ENCODE measurements at places on chromosomes 6 and 20.

GRCh38 chr20:35018590-35019371 lies 63.1 kb downstream of the MYH7B start:
- DNase-seq = no peak

DNA sequence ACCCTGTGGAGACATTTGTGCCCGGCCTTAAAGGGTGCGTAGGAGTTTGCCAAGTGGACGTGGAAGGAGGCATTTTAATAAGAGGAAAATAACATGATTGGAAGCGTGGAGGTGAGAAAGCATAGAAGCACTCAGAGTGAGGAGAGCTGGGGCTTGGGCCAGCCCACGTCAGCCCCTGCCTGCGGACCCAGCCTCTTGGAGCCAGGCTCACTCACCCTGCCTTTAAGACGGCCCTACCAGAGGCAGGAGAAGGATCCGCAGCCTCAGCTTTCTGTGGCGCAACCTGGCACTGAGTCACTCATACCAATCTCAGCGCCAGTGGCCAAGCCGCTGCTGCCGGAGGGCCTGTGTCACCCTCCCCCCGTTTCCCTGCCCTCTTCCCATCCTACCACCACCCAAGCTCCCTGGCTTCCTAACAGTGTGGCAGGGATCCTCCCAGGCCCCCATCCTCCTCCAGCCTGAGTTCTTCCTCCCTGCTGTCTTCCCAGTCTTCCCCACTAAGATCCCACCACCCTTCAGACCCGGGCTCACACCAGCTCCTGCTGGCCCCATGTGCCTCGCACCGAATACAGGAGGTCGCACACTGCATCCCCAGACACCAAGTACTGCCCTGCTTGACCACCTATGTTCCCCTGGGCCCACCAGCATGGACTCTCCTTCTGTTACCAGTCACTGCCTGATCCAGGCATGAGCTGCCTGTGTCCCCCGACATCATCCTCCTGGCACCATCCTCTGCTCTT lies 285.2 kb downstream of the UST start:
- DNase-seq = no peak

DNA sequence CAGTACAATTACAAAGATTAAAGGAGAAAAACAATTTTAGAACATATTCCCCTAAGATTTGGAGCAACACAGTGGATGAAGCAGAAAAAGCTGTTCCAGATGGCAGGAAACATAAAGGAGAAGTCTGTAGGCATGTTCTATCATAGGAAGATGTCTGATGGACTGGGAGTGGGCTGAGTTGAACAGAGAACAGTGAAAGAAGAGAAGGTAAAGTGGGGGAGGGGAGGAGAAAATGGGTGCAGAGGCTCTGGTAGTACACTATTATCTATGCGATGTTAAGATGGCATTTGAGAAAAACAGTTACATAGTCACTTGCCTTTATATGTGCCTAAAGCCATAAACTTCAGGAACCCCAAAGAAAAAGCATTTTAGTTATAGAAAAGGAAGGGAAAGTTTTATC lies 4.2 kb upstream of the PHIP start:
- DNase-seq = no peak

DNA sequence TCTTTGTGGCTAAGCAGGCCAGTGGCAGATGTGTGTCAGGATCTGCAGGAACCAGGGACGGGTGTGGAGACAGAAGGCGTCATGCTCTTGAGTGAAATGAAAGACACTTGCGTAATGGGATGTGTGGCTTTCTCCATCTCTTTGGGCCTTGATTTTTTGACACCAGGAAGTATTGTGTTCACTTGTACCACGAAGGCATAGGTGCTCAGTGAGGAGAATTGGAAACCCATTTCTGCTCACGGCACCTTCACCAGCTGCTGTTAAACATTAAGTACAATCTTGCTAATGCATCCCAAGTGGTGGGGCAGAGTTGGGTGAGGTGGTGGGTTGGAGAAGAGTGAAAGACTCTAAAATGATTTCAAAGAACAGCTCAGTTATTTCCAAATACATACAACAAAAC lies 30.0 kb downstream of the GJA10 start:
- no peak for DNase-seq

GRCh38 chr6:108746836-108747575 lies 101.2 kb upstream of the ARMC2 start:
- DNase-seq = no peak

DNA sequence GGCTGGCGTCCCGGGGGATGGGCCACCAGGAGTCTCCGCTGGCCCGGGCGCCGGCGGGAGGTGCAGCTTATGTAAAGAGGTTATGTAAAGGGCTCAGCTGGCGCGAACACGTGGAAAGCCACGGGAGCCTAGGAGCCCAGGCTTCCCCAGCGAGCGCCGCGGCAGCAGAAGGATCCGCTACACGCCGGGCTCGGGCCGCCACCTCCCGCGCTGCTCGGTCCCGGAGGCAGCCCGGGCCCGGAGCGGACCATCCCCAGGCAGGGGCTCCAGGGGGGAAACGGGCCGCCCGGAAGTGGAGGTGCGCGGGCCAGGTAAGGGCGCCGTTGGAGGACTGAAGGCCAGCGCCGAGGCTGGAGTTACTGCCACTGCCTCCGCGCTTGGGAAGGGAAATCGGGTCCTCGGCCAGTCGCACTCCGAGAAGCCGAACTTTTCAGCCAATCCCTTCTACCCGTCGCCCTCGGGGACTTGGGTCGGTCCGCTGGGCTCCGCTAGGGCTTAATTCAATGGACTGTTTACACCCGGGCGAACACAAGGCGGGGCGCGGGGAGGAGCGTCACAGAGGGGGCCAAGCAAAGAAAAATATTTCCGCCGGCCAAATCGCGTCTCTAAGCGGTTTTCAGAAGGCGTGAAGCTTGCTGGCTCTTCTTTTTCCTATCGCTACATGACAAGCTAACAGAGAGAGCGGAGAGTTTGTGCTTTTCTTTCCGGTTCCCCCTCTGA lies 398 bp downstream of the STK35 start:
- DNase-seq = peak; percentile 92

DNA sequence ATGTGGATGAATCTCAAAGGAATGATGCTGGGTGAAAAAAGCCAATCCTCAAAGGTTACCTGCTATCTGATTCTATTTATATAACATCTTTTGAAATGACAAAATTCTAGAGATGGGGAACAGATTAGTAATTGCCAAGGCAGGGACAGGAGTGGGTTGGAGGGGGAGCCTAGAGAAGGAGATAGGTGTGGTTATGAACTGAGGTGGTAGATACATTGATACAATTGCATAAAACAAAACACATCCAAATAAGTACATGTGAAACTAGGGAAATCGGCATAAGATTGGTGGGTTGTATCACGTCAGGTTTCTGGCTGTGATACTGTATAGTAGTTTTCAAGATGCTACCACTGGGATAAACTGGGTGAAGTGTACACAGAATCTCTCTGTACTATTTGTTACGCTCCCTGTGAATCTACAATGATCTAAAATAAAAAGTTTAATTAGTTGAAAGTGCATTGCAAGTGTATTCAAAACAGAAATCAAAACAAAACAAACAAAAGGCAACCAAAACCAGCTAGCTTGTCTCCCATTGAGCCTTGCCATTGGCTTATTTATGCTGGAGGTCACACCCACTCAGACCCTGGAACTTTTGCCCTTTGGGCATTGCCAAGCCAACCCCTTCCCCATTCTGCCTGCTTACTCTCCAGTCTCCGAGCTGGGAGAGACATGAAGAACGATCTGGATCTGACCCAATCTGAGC lies 27.8 kb downstream of the PPP1R16B start:
- no peak for DNase-seq

DNA sequence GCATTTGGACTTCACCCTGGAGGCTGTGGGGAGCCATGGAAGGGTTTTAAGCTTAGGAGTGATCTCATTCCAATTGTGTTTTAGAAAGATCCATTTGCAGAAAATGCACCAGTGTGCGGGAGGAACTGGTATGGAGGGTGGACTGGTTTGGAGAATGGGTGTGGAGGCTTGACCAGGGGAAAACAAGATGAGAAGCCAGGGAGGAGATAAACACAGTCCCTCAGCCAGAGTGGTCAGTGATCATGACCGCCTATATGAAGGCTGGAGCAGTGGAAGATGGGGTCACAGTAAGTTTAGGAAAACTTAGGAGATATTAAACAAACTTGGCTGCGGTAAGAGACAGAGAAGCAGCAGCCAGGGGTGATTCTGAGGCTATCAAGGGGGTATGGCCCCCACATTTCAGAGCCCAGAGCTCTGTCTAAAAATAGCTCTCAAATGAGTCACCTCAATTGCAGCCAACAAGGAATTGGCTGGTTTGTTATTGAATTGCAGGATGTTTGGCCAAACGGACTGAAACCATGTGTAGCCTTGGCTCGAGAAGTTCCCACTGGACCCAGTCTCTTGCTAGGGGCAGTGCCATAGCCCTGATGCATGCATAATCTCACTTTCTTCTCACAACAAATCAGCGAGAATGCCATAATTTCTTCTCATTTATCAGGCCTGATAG lies 159.9 kb upstream of the TOP1 start:
- DNase-seq = no peak

GRCh38 chr6:150334790-150335783 lies 33.7 kb upstream of the IYD start:
- DNase-seq = peak; percentile 72

- DNase-seq = no peak
These were observed 35.2 kb downstream of the RAB22A start for GRCh38 chr20:58344741-58345140.

DNA sequence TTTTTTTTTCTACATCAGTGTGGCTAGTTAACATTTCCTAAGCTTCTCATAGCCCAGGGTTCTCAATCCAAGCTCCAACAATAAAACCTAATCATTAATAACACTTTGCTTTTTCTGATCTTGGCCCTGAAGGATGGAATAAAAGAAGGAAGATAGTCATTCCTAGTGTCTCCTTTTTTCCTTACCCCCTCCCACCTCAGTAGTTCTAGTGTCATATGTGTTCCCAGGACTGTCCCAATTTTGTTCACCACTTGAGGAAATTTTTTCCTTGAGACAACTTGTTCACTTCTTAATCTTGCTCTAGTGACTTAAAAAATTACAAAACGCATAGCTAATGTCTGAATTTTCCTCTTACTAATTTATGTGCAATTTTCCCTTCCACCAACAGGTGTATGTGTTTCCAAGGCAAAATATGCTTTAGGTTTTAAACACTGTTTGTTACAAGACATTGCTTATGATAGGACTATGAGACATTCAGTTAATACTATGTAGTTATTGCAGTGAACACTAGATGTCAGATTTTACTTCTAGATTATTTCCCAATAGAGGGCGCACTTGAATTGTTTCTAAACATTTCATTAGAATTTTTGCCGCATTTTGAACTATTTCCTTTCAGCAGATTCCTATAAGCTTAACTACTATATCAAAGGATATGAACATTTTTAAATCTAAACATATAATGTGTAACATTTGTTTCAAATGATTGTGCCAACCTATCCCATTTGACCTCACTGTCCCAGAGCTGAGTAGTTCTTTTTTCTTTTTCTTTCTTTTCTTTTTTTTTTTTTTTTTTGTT lies 18.5 kb upstream of the C6orf141 start:
- peak; percentile 96 for DNase-seq

DNA sequence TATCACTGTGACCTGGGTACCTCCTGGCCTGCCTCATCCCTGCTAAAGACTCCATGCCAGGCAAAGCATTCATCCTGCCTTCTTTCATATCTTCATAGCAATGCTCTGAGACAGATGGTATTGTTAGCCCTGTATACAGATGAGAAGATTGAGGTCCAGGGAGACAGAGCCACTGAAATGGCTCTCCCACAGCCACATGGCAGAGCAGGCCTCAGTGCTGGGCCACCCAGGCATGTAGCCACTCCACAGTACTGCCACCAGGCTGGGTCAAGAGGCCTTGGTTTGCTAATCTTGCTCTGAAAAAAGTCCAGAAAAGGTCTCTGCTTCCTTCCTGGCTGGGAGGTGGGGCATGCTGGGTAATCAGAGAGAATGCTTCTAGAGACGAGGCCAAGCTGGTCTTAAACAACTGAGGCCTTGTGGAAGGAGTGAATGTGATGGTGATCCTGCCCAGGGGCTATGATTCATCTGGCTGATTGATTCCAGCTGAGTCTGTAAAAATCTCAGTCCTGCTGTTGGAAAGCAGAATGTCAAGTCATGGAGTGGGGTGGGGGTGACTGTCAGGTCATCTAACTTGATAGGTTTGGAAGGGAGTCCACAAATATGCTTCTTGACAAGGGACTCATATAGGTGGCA lies 29.8 kb downstream of the HM13 start:
- peak; percentile 47 for DNase-seq

GRCh38 chr6:119043783-119044182 lies 34.7 kb downstream of the FAM184A start:
- DNase-seq = no peak

- no peak for DNase-seq
These were observed 801.2 kb upstream of the FLRT3 start for GRCh38 chr20:15138548-15139126.

- DNase-seq = no peak
These were observed 57.3 kb upstream of the EDN1 start for GRCh38 chr6:12232821-12233220.

Data from RKO (cell line).